NCI-H1930 (cell line): ENCODE measurements at places on chromosomes 7 and 10.

GRCh38 chr10:437698-438490, 251.6 kb downstream of the DIP2C start:
- DNase-seq: no peak

DNA sequence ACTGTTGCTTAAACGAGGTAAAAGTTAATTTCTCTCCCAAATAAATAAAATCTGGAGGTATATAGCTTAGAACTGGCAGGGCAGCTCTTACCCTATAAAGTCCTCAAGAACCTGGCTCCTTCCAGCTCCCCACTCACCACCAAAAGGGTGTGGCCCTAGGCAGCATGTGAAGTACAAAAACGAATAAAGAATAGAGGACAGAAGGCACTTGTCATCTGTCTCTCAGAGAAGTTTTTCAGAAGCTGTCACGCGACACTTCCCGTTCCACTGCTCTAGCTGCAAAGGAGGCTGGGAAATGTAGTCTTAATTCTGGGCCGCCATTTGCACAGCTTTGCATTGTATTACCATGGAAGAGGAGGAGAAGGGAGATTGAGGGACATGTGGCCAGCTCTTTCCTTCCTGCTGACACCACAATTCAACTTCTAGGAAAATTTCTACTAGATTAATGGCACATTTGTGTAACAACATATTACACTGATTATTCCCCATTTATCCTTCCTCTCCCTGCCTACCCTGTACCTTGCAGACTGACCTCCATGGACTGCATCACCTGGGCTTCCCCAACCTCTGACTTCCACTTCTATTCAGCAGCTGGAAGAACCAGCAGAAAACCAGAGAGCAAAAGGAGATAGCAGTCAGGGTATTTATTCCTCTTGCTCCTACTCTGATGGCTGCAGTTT, 62.2 kb downstream of the CCDC71L start:
- peak; percentile 67 for DNase-seq

DNA sequence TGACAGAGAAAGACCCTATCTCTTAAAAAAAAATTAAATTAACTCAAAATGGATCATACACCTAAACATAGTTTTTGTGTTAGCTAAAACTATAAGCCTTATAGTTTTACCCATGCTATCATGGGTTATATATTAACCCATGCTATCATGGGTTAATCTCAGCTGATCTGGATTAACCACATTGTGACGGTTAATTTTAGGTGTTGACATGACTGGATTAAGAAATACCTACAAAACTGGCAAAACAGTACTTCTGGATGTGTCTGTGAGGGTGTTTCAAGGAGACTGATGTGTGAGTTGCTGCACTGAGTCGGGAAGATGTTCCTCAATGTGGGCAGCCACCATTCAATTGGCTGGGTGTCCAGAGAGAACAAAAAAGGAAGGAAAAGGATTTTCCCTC, 44.3 kb upstream of the FXYD4 start:
- no peak for DNase-seq

DNA sequence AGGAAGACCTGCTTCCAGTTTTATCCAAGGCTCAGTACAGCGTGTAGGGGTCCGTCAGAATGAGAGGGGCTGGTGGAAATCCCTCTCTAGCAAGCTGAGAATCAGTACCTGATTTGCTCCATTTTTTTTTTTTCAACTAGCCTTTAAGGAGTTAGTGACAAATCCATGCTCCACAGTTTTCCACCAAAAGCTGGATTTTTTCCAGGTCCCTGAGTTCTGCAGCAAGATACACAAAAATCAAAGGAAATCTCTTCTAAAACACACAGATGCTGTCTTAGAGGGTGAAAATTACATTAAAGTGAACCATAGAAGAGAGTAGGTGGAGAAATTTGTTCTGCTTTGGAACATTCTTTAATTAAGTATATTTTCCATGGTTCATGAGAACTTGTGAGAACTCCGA, 30.4 kb downstream of the MDFIC start:
- DNase-seq: no peak

GRCh38 chr10:4902571-4903011, 60.6 kb upstream of the AKR1C1 start:
- DNase-seq: no peak

GRCh38 chr10:111187096-111187495, 110.3 kb downstream of the ADRA2A start:
- no peak for DNase-seq

DNA sequence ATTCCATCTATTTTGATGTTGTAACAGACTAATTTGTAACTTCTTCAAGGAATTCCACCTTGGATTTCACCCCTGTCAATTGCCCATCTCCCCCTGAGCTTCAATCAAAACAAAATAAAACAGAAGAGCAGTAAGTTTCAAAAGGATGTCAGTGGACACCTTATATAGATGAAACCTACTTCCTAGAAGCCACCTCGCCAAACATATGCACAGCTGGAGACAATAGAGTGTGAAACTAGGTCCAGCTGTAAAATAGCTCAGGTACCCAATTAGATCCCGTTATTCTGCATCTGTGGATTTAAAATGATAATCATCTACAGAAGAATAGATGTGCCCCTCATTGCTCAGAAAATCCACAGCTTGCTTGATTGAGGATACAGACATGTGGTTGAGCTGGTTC, 598.6 kb downstream of the SH2D4B start:
- DNase-seq: no peak

DNA sequence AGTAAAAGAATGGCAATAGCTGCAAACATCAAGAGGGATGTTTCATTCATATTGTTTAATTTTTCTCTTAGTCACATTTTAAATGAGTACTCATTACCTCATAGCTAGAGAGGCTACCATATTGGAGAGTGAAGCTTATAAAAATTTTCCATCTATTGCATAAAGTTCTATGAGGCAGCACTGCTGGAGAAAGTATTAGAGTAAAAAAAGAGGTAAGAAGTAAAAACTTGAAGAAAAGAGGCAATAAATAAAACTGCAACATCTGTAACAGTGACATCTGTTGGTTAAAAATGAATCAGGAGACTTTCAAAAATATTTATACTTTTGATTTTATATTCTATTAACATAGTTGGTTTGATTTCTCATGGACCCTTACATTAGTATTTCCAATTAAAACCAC, 284.5 kb upstream of the SEMA3D start:
- DNase-seq: no peak

DNA sequence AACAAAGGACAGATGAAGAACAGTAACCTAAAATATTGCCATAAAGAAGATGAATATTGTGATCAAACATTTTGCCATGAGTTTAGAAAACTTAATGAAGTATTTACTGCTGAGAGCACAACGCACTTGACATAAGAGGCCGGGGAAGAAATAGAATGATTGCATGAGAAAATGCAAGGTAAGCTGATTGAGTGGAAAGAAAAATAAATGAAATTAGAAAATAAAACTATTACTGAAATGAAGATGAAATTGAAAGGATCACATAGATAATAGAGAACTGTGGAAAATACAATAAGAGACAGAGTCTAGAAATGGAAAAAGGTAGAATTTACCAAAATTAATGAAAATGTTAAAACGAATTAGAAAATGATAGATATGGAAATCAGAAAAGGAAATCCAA, 10.1 kb downstream of the RAB18 start:
- no peak for DNase-seq

- no peak for DNase-seq
These were observed 432.9 kb downstream of the DNAJB6 start for GRCh38 chr7:157769526-157770215.

DNA sequence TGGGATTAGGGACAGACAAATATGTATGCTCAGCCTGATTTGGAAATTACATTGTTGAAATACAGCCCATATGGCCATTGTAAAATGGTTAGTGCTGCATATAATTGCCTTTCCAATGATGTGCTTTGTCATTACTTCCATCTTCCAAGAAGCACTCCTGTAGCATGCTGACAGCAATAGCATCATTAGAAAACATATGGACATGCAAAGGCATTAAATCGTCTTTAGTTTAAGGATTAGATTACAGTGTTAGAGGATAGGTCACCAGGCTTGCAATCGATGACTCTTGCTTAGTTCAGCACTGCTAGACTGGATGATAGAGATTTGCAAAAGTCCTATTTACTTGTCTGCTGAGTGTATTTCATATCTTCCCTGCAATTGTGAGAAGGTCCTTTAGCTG, 17.4 kb downstream of the AUTS2 start:
- DNase-seq: no peak

- DNase-seq: no peak
These were observed 225.2 kb downstream of the MAD1L1 start for GRCh38 chr7:2007551-2007950.

DNA sequence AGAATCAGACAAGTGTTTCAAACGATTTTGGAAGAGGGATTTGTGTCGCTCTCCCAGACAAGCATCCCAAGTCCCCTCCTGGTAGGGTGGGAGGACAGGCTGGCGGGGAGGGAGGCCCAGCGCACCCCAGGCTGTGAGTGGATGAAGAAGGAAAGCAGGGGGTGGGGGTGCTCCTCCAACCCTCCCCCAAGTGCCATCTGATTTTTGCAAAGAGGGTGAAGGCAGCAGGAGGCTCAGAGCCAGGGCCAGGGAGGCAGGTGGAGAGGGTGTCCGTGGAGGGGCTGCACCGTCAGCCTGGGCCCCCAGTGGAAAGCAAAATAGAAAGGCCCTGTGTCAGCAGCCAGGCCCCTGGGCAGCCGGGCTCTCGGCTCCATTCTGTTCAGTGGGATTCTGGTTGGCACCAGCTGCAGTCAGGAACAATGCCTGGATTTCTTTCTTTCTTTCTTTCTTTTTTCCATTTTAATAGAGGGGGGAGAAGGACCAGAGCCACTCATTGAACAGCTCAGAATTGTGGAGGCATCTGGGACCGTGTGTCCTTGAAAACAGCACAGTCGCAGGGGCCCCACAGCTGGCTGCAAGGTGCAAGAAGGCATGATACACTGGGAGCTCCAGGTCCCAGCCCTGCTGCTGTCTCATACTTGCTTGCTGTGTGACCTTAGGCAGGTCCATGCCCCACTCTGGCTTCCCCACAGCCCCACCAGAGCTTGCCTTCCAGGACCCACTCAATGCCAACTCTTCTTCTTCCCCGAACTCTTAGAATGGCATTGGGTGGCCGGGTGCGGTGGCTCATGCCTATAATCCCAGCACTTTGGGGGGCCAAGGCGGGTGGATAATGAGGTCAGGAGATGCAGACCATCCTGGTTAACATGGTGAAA, 7.1 kb upstream of the ZMIZ1 start:
- no peak for DNase-seq

- no peak for DNase-seq
These were observed 105.8 kb downstream of the GPR158 start for GRCh38 chr10:25280573-25280972.

DNA sequence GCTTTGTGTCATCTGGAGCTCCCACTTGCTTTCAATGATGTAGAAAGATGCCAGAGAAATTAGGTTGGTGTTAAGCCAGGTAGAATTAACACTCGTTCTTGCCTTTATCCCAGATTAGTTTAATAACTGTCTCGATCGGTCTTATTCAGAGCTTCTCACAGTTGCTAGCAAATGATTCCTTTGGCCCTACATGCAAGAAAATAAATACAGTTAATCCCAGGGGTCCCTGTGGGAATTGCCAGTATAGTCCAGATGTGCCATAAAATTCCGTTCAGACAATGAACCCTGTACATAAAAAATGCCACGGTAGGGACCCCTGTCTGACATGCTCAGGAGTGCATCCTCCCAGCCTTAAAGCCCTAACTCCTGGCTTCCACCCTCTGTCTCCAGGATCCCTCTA, 207.5 kb downstream of the ARHGAP12 start:
- no peak for DNase-seq

- DNase-seq: no peak
These were observed 49.9 kb upstream of the COL1A2 start for GRCh38 chr7:94344826-94345225.

DNA sequence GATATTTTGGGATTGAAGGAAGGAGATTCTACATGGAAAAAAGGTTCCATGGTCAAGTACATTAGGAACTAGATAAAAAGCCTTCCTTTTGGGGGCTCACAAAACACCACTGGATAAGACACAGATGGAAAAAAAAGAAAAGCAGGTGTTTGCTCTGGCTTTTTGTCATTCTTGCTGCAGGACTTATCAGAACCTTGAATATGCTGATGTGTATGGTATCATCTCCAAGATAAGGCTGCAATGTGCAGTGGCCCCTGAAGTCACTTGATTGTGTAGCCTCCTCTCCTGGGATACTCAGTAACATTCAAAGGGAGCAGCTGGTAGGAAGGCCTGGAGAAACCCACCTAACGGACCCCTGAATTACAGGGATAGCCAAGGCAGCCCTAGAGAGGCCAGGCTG, 54.1 kb upstream of the CARD11 start:
- DNase-seq: no peak

DNA sequence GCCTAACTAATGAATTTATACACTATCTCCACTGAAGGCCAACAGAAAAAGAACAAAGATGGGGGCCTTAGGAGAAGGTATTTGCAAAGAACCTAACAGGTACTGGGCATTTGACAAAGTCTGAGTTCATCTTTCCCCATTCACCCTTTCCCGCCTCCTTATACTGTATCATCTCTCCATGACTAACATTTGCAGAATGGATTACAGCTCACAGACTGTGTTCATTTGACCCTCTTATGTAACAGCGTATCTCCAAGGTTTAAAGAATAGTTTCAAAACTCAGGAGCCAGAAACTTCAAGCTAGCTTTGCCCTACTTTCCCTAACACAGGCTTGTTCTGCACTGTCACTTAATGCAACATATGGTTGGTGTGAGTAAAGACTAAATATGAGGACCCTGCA, 238.7 kb upstream of the CELF2 start:
- no peak for DNase-seq

GRCh38 chr7:141421306-141421705, 129.9 kb upstream of the AGK start:
- no peak for DNase-seq

DNA sequence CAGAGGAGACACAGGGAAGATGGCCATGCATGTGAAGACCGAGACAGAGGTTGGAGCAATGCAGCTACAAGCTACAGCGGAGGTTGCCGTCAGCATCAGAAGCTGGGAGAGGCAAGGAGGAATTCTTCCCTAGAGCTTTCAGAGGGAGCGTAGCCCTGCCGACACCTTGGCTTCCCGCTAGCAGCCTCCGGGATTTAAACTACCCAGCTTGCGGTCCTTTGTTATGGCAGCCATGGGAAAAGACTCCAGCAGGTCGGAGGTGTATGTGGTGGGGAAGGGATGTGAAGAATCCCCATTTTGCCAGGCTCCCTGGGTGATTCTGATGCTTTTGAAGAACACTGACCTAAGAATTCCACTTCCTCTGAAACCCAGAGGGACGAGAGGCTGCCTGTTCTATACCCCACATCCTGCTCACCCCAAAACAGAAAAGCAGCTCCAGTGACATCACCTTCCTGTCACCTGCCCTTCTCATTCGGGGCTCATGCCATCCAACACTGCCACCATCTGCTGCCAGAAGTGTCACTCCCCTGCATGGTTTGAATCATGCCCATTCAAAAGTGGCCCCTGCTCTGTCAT, 3.3 kb upstream of the SEPHS1 start:
- no peak for DNase-seq

- DNase-seq: no peak
These were observed 15.7 kb upstream of the ZMIZ1 start for GRCh38 chr10:79053081-79053434.
